ENCODE measurements at places on chromosomes 1 and 21.

DNA sequence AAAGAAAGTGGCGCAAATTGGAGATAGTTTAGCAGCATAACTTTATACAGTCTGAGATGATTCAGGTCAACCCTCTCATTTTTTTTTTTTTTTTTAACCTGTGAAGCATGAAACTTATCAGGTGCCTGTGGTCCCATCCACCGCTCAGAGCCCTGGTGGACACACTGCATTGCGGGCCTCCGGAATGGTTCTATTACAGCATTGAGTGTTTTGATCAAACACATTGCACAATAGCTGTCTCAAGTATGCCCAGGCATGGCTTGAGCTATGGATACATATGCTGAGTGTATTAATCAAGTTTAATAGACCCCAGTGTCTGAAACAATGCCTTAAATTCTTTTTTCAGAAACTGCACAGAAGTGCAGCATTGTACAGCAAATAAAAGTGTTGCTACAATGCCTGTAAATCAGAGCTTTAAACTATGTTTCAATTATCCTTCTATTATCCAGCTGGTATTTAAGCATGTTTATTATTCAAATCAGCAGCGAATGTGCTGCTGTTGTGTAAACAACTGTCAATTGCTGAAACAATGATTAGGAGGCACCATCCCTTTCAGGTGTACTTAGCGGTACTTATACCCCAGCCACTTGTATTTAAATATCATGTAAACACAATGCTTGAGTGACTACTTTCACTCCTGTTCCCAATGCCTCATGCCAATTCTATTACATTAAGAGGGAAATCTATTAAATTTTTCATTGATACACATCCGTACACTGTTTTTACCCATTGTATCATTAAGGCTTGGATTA, 456.6 kb downstream of the RPS6KC1 start:
- DNase-seq: no peak

DNA sequence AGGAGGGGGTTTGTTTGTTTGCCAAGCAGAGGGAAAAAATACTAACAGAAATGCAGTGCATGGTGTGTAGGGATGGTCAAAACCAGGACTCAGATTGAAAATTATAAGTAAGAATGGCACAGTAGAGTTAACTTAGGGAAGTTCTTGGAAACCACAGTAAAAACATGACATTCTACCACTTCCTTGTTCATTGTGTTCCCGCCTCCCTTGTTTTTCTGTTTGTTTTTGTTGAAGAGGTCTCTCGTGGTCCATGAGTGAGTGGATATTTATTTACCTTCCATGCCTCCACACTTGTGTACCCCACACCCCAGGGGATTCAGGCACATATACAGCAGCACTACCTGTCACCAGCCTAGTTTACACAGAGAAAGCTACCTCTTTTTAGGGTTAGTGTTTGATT, 69.6 kb downstream of the OLFML2B start:
- DNase-seq: no peak

DNA sequence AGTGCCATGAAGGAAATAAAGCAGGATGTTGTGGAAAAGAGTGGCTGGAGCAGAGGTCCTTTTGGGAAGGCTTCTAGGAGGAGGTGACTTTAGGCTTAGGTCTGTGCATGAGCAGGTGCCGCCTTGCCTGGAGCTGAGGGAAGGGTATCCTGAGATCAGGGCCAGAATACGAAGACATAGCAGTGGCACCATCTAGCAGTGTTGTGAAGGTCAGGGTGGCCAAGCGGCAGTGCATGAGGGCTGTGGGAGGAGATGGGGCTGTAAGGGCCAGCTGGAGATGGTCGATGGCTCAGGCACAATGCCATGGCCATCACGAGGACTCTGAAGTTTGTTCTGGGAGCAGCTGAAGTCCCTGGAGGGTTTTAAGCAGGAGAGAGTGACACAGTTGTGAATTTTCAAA, 219.5 kb downstream of the PTPRU start:
- DNase-seq: no peak

GRCh38 chr21:41018431-41018830, 149.5 kb upstream of the BACE2 start:
- no peak for DNase-seq

Data from stimulated activated CD4-positive, alpha-beta T cell treated with anti-CD3 and anti-CD28 coated beads, TNF-alpha, amount 100 ng/mL, for 24 hours (primary cell).